ENCODE measurements at places on chromosomes 3 and 15.

DNA sequence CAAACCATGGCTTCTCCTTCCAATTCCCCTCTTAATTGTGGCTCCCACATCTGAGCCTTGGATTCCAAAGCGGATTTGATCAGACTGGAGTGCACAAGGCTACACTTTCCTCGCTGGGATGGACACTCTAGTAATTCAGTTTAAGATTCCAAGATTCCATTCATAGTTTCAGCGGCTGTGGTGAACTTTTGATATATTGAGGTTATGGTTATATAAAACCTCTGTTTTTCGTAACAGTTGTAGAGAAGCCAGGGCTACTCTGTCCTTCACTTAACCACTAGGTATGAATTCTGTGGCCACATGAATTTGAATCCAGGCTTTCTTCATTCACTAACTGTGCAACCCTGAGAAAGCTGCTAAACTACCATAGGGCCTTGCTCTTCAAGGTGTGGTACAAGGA, 67.9 kb upstream of the KY start:
- no peak for DNase-seq

- no peak for DNase-seq
Measured at GRCh38 chr15:97995192-97995591, 34.7 kb downstream of the ARRDC4 start.

DNA sequence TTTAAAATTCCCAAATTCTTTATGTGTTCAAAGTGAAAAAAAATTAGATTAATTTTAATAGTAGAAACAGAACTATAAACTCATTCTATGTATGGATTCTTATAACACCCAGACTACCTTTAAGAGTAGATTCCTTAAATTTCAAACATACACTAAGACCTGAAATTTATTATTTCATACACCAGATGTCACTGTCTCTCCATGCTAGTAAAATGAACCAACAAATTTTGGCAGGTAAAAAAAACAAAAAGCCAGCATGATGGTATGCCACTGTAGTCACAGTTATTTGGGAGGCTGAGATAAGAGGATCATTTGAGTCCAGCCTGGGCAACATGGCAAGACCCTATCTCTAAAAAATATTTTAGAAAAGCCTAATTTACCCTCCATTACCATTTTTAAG, 461.3 kb upstream of the NAALADL2 start:
- no peak for DNase-seq

GRCh38 chr3:32143849-32144757, 37.7 kb downstream of the GPD1L start:
- peak; percentile 42 for DNase-seq

GRCh38 chr3:16318176-16318575, 53.2 kb downstream of the OXNAD1 start:
- no peak for DNase-seq

DNA sequence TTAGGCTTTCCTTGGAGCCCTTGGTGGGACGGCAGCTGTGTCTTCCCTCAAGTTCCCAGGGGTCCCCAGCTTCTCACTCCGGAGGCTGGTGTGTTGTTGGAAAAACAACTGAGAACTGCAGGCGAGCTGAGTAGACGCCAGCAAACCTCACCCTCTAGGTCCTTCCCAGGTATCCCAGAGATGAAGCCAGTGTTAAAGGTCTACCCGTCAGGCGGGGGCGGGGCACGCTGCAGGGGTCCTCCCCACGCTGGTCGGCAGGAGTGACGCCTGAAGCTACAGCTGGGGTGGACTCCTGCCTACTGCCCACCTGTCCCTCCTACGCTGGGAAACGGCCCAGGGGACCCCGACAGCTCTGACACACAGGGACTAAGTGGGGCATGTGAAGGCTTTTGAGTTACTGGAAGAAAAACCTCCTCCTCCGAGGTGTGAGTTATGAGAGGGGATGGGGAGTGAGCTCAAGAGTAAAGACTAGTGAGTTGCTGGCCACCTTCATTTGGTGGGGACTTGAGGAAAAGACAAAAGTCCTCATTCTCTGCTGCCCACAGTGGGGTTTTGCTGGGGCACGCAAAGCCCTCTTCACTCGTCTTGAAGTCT, 32.2 kb upstream of the SNRPA1 start:
- DNase-seq: no peak

GRCh38 chr3:37466660-37467359, 292.4 kb upstream of the LRRFIP2 start:
- DNase-seq: peak; percentile 31

GRCh38 chr3:196274585-196274984, 12.9 kb downstream of the PCYT1A start:
- no peak for DNase-seq

DNA sequence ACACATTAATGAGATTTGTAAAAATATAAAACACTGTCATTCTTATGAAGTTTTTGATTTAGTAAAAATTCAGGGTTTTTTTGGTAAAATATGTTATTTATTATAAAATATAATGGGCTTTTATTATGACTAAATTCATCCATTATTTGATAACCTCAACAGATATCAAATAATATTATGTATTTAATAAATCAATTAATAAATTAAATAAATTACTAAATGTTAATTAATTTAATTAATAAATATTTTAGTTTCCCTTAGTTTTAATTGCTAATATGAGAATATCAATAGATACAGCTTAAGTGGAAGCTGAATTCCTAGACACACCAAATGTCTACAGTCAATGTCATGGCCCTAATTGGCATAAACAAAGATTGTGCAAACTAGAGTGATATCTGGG, 82.3 kb upstream of the DGKG start:
- DNase-seq: no peak

- DNase-seq: no peak
Measured at GRCh38 chr3:168003911-168004310, 91.8 kb downstream of the GOLIM4 start.

GRCh38 chr15:101326462-101327146, 31.6 kb upstream of the SNRPA1 start:
- DNase-seq: no peak
